ENCODE measurements at places on chromosomes 7 and 10.
A peak's percentile ranks its signal among the peaks of the same experiment; 100 is the strongest.

DNA sequence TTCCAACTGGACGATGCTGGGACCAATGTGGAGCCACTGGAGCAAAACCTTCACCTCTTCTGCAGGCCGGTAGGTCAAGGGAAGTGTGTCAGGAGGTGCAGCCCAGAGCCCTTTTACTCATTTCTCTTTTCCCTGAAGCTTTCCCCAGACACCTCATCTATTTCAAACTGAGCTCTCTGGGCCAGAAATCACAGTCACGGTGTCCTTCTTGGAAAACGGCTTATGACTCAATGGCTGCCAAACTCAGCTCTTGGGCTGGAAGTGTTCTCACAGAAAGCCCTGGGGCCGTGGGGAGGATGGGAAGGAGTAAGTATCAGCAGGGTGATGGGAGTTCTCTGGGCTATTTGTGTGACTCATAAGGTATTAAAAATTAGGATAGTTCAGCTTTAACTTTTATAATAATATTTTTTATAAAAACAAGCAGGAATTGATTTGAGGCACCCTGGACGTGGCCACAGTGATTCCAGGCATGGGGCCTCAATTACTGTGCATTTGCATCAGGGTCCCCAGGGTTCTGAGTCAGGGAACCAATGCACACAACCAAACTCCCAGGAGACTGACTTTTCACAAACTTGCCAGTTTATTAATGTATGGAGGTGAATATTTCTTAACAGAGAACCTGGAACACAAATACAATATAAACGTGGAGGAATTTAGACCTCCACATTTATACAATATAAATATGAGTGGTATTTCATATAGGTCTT, 187.4 kb upstream of the TMEM72 start:
- DNase-seq = no peak

GRCh38 chr10:15209827-15210509, 41.5 kb upstream of the NMT2 start:
- peak; percentile 51 for DNase-seq

DNA sequence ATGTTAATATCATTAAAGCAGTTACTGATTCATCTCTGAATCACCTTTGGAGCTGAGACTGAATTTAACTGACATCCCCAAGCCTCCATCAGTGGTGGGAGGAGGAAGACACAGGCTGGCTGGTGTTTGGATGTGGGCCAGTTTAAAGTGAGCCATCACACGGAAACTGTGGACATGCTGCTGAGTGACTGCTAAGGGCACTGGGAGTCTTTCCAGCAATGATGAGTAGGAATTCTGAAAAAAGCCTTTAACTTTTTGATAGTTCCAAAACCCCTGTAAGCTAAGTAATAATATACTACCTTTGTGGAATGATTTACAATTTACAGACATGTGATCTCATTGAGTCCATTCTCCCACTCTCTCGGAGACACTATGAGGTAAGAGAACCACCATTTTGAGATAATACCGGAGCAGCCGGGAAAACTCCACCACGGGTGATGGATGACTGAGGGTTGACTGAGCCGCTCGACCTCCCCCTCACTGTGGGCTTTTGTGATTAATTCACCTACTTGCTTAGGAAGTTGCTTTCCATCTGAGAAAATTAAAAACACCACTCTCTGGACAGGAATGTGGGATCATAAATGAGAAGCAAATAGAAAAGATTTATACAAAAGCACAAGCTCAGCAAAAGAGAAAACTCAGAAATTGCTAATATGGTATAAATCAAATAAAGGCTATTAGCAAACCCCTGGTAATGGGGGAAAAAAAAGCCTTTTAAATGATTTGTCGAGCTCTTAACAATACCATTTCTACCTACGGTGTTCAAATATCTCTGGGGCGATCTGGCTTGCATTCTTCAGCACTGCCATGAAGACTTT, 194.8 kb downstream of the FANK1 start:
- no peak for DNase-seq

GRCh38 chr10:52170776-52171175, 143.3 kb upstream of the DKK1 start:
- no peak for DNase-seq

- DNase-seq = no peak
Observed at GRCh38 chr10:25177093-25177753, 2.4 kb downstream of the GPR158 start.

- DNase-seq = no peak
Observed at GRCh38 chr7:142870147-142870559, 15.3 kb downstream of the EPHB6 start.

- DNase-seq = no peak
Observed at GRCh38 chr10:117536866-117537435, 5.6 kb upstream of the EMX2 start.

DNA sequence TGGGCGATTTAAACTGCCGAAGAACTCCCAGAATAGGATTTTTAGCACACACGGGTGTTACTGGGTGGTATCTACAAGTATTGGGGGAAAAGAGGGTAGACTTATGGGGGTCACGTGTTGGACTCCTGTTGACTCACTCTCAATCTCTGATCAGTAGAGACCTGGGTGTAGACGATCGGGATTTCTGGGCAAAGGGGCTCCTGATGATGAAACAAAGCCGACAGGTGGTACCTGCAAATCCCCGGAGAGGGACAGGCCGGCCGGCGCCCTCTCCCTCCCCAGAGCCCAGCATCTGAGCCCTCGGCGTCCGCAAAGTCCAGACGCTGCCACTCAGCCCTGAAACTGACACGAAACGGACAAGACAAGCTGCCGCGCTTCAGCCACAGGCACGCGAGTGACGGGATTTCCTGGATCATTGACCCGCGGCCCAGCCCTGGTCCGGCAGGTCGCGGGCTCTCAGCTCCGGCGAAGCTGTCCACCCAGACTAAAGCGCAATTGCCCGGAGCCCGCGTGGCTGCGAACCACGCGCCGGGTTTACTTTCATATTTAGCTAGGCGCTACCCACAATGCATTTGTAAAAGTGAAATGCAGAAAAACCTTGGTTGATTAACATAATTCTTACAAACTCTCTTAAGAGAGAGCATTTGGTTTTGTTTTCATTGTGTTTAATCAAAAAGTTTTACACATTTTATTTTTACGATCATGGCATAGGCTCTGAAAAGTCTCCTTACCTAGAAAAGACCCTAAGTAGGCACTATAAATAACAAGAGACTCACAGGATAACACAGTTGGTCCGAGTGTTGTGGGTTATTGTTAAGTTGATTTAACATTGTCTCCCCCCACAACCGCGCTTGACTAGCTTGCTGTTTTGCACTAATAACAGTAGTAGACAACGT, 56.9 kb upstream of the EZH2 start:
- no peak for DNase-seq

GRCh38 chr10:30445711-30446110, 11.7 kb downstream of the MAP3K8 start:
- DNase-seq = no peak

GRCh38 chr7:106947244-106947728, 82.2 kb downstream of the PIK3CG start:
- no peak for DNase-seq

GRCh38 chr7:64630496-64630895, 35.4 kb upstream of the ZNF107 start:
- DNase-seq = no peak

DNA sequence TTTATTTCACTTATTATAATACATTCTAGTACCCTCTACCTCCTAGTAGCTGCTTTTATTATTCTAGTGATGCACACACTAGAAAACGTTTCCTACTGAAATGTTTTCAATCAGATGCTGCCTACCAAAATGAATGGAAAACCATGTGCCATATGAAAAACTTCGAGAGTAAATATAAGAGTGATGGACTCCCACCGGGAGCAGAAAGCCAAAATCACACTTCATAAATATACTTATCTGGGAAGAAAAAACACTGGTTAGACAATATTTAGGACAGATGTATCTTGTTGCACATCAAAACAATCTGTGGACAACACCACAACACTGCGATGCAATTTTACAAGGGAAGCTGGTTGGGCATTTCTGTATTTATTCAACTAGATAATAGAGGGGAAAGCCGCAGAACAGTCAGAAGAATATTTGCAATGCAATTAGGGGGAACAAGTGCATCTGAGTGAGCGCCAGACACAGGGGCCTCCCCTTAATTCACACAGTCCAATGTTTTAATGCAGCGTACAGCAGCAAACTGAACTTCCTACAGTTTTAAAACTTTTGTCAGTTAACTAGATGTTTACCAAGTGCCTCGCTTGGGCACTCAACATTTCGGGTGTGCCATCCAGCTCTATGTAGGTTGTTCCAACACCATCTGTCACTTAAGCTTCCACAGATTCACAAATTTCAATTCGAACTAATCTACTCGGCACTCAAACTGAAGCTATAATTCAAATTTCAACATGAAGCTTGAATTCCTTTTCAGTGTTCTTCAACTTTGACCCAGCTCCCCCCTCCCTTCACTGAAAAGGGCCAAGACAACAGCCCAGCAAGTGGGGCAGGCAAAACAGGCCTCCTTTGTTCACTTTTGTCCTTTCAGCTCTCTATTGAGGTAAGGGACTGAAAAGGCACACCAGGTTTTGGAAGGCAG, 7.4 kb downstream of the NRCAM start:
- no peak for DNase-seq

DNA sequence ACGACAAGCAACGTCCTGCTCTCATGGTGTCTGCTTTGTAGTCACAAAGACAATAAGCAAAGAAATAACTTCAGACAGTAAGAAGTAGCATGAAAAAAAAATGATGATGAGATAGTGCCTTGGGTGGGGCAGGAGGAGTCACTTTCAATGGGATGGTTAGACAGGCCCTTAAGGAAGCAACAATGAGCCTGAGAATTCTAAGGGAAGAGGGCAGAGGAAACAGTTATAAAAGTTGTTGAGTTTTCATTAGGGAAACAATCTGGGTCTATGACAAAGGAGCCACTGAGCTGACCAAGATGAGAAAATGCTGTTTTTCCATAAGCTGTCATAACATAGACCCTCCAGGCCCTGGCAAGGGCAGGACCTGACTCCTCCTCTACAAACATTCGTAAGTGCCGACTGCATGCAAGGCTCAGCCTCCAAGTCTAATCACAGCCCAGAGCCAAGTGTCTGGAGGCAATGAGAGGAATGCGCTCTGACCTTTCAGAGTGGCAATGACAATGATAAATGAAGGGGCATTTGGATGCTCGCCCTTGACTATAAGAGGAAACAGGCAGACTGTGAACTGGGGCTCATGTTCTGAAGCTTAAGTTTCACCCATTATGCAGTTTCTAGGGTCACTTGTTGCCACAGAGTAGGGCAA, 43.7 kb downstream of the PPP1R3C start:
- DNase-seq = no peak

- DNase-seq = no peak
Observed at GRCh38 chr7:120743128-120743527, 114.8 kb downstream of the TSPAN12 start.

GRCh38 chr10:48611133-48611532, 6.3 kb upstream of the ARHGAP22 start:
- DNase-seq = no peak

- DNase-seq = no peak
Observed at GRCh38 chr10:52477305-52477704, 163.2 kb downstream of the DKK1 start.

- DNase-seq = peak; percentile 63
Observed at GRCh38 chr10:71268247-71268691, 50.8 kb upstream of the SLC29A3 start.

GRCh38 chr10:96842896-96843723, 11.0 kb downstream of the LCOR start:
- no peak for DNase-seq

GRCh38 chr10:93947524-93947923, 46.2 kb upstream of the PLCE1 start:
- DNase-seq = no peak

- DNase-seq = no peak
Observed at GRCh38 chr7:17552952-17553351, 254.5 kb downstream of the AHR start.

DNA sequence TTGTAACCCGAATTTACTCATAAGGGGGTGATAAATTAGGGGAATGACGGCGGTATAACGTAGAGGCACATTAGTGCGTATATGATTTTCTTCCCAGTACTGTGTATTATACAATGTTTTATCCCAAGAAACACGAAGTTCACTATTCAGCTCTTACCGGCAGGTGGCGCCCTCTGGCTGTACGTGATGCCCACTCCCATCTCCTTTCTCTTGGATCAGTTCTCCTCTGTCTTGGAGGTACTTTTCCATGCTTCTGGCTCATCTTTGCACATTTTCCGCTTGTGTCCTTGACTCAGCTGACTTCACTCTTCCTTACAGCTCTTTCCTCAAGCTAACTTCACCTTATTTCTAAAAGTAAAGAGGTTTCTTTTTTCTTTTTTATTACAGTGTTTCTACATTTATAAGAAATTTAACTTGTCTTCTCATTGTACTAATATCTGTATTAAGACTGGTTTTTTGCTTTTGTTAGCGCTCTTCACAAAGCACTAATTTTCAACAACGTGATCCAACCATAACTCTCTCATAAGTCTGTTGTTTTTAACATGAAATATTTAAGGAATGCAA, 21.3 kb downstream of the TMEM176B start:
- DNase-seq = peak; percentile 14
